GM20000 (cell line): ENCODE measurements at places on chromosomes 5 and 9.

DNA sequence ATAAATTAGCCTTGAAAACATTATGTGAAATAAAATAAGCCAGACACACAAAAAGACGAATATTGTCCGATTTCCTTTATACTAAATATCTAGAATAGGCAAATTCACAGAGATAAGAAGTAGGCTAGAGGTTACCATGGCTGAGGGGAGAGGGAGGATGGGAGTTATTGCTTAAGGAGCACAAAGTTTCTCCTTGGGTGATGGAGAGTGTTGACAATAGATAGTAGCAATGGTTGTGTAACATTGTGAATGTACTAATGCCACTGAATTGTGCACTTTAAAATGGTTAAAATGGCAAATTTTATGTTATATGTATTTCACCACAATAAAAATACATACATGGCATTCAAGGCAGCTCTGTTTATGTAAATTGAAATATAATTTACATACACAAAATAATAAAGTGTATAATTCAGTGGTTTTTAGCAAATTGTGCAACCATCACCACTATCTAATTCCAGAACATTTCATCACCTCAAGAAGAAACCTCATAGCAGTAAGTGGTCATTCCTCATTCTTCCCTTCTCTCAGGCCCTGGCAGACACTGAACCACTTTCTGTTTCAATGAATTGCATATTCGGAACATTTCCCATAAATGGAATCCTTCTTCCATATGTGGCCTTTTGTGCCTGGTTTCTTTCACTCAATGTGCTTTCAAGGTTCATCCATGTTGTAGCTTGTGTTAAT, 59.2 kb downstream of the NDST1 start:
- DNase-seq = no peak

GRCh38 chr5:131974622-131974955, 29.1 kb upstream of the MEIKIN start:
- no peak for DNase-seq

DNA sequence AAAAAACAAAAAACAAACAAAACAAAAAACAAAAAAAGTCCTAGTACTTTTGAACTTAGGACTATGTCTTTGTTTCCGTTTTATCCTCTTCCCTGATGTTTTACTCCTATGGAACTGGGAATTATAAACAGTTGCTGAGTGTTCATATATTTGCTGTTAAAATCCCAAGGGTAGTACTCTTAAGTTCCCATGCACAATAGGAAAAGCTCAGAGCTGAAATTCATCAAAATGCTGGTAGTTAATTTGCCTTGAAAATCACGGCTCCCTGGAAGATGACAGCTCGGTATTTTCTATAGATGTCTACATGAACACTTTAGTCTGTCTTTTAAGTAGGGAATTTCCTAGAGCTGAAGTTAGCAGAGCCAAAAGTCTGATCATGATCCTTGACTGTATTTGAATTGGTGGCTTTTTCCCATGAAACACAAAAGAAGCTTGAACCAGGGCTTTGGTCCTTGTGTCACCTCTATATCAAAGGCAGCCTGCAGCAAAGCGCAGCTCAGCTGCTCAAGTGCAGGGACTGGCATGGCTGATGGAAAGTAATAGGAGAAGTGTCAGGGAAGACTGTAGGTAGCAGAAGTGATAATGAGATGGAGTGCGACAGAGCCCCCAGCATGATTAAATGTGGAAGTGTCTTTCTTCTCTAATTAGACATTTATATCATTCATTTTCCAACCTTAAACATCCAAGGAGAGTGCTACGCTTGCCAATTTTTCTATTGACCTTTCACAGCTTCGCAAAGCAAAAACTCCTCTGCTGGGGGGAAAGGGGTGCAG, 310.9 kb downstream of the TRIM36 start:
- DNase-seq = no peak

- DNase-seq = no peak
Measured at GRCh38 chr9:10586407-10586806, 26.4 kb downstream of the PTPRD start.

DNA sequence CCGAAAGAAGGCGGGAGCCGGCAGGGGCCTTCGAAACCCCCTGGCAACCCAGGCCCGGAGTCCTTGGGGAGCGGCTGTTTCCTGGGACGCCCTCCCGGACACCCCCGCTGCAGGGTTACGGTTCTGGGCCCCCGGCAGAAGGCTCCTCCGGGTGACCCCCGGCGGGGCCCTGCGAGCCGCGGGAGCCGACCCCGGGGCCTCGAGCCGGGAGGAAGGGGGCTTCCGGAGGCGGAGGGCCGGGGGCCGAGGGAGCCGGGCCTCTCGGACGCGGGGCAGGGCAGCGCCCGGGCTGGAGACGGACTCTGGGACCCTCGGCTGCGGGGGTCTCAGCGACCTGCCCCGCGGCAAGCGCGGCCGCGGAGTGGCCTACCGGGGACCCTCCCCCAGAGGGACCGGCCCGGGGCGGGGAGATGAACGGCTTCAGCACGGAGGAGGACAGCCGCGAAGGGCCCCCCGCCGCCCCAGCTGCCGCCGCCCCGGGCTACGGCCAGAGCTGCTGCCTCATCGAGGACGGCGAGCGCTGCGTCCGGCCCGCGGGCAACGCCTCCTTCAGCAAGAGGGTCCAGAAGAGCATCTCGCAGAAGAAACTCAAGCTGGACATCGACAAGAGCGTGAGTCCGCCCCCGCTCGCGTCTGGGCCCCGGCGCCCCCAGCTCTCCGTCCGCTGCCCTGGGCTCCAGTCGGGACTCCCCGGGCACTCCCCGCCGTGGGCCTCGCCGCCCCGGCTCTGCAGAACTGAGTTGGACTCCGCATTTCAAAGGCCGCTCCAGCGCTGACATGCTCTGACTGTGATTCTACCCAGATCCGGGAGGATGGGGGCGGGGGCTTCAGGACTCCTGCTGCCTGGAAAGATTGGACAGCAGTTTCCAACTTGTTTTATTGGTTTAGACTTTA, 645 bp downstream of the SAP30L start:
- DNase-seq = peak; percentile 75

DNA sequence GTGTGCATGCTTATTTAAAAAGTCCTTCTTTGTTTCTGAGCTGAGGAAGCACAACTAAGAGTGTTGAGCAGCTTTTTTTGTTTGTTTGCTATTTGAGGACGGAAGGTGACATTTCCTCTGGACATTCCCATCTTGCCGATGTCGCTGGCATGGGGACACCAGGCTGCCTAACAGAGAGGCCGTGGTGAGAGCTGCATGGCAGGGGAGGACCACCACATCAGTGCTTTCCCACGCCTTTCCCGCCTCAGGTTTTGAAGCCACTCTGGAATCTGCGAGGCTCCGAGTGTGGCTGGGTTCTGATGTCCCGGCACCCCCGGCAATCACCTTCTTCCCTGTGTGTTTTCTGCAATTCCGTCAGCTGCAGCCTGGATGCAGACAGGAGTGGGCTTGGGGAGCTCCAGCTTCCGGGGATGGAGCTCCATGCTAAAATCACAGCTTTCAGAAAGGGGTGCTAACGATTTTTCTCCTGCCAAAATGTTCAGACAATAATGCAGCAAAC, 259.8 kb upstream of the IRX4 start:
- no peak for DNase-seq
